ENCODE measurements at places on chromosomes 4 and X.

GRCh38 chr4:4762909-4763821 is 96.3 kb upstream of the MSX1 start:
- no peak for DNase-seq

DNA sequence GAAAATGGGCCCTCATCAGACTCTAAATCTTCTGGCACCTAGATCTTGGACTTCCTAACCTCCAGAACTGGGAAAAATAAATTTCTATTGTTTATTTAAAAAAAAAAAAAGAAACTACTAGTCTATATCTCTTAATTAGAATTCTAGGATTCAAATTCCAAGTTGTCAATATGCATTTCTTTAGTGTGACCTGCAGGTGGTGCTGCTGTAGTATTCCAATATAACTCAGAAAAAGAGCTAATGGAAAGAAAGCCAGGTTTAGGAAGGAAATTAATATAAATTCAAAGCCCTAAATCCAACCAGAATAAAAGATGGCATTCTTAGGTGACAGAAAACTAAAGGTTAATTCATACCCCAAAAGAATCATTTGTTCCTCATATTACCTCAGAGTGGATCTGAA is 80.0 kb upstream of the NALF2 start:
- DNase-seq: peak; percentile 15

DNA sequence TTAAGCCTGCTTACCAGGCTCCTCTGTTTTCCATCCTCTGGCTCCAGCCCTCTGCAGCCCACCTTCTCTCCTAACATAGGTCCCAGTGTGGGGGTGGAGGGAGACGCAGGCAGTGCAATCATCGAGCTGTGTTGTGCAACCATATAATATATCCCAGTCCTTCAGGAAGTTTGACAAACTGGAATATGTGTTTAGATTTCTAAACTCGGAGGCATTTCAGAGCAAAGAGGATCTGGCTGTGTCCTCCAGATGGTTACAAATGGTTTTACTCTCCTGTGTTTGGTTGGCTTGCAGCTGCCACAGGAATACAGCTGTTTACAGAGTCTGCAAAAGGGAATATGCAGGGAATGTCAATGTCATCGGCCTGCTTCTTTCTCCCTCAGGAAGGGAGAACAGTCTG is 195.3 kb upstream of the LNX1 start:
- no peak for DNase-seq

- no peak for DNase-seq
Measured at GRCh38 chrX:2446815-2447214, 54.0 kb downstream of the DHRSX start.

GRCh38 chr4:108431986-108432385 is 188.4 kb upstream of the RPL34 start:
- no peak for DNase-seq

- DNase-seq: no peak
Measured at GRCh38 chrX:139106069-139106468, 394.6 kb upstream of the FGF13 start.

DNA sequence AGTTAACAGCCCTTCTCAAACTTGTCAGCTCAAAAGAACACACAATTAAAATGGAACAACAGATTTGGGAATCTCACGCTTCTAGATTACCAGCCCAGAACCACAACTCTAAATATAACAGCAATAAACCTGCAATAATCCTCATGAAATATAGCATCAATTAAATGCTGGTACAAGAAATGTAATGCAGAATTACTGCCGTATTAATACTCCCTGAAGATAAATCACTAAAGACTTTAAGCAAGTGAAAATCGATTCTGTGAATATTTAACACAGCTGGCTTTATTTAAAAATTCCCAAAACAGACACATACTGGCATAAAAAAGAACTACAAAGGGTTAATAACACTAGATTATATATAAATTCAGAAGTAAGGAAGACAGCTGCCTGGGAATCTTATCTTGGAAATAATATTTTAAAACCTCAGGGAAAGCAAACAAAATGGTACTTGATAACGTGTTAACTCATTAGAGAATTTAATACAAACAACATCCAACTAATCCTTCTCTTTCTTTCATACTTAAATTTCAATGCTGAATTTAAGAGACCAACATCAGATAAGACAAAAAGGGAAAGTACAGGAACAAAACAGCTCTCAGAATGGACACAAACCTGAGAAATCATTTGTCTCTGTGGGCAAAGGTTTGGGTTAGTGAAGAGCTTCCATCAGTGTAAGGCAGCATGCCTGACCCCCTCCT is 34.7 kb downstream of the APBB2 start:
- DNase-seq: no peak

- peak; percentile 49 for DNase-seq
Measured at GRCh38 chr4:41693629-41694028, 54.9 kb downstream of the PHOX2B start.

Data from kidney capillary endothelial cell (primary cell).